ENCODE measurements at places on chromosomes 1 and 21.

- DNase-seq, result no peak
Measured at GRCh38 chr1:235495551-235495950, 8.7 kb downstream of the B3GALNT2 start.

- no peak for DNase-seq
Measured at GRCh38 chr1:192817246-192817645, 8.4 kb downstream of the RGS2 start.

DNA sequence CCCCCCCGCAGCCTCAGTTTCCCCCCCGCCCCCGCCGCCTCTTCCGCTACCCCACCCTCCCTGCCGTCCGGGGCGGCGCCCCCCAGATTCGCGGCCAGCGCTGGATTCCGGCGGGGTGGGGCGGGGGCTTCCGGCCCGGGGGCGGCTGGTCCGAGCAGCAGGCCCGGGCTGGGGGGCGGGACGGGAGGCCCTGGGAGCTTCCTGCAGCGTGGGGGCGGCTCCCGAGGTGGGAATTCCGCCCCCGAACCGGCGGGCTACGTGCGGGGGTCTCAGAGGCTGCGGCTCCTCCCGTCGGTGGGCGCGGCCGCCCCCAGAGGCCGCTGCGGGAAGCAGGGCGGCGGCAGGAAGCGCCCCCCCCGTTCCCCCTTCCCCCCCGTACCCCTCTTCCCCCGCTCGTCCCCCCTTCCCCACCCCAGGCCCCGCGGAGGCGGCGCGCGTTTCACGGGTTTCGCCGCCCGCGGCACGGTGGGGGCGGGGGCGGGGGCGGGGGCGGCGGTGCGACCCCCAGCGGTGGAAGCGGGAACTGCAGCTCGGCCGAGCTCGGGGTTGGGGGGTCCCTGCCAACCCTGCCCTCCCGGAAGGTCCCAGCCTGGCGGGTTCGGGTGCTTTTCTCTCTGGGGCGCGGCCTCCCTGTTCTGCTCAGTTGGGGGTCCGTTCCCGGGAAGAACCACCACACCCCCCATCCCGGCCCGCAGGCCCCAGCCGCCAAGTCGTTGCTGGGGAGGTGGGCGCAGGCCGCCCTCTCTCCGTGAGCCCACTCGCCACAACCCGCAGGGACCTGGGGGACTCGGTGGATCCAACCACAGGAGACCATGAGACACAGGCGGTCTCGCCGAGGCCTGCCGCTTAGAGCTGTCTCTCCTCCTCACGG is 76.3 kb downstream of the MORN1 start:
- peak; percentile 52 for DNase-seq

DNA sequence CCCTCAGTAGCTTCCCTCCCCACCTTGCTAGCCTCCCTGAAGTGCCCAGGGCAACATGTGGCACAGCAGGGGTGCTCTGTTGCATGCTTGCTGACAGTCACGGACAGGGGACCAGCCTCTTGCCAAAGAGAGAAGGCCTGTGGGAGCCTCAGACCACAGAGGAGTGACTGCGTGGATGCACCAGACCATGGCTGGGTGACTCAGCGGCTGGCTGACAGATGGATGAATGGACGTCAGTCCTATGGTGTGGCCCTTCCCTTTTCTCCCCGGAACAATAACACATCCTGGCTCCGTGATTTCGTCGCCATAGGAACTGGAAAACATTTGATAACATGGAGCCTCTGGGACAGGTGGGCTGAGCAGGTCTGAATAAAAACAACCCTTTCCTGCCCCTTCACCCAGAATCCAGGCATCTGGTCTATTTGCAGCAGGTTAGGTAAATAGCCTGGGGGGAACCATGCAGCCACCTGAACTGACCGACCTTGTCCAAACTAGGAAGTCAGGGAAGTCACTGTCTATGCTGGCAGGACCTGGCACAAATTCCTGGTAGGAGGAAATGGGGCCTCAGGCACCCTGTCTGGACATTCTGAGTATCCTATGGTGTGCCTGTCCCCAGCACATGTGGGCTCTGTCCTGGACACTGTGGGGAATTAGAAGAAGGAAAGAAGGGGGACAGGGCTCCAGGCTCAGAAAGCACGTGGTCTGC is 53.3 kb downstream of the NENF start:
- DNase-seq, result peak; percentile 61

DNA sequence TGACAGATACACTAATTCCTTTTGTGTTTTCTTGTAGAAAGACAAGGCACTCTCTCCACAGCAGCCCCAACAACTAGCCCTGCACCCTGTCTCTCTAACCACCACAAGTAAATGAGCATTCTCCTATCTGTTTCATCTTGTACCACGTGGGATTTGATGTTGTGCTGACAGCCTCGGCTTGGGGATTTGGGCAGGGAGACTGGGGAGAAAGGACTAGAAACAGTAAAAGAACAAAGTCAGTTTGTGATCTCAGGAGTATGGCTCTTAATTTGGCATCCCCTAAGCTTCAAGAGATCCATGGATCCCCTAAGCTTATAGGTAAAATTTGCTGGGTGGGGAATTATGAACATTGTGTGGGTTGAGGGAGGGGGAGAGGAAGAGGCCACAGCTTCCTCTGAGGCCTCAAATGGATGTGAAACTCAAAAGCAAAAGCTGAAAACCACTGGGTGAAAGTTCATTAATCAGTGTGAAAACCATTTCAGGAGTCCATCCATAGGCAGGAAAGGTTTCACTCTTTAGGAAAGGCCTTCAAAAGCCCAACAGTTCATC is 3.1 kb downstream of the C1orf162 start:
- DNase-seq, result no peak

DNA sequence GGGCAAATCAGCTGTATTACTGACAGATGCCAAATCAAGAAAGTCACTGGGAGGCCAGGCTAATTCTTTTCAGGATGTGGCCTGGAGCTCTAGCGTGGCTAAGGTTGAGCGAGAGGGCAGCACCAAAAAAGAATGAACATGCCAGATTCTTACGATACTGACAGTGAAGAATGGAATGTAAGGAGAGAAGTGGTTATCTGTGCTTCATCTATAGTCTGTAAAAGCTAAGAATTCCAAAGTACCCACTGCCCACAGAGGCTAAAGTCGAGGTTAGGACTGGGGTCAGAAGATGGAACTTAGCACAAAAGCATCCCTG is 32.7 kb downstream of the TFAP2E start:
- no peak for DNase-seq

DNA sequence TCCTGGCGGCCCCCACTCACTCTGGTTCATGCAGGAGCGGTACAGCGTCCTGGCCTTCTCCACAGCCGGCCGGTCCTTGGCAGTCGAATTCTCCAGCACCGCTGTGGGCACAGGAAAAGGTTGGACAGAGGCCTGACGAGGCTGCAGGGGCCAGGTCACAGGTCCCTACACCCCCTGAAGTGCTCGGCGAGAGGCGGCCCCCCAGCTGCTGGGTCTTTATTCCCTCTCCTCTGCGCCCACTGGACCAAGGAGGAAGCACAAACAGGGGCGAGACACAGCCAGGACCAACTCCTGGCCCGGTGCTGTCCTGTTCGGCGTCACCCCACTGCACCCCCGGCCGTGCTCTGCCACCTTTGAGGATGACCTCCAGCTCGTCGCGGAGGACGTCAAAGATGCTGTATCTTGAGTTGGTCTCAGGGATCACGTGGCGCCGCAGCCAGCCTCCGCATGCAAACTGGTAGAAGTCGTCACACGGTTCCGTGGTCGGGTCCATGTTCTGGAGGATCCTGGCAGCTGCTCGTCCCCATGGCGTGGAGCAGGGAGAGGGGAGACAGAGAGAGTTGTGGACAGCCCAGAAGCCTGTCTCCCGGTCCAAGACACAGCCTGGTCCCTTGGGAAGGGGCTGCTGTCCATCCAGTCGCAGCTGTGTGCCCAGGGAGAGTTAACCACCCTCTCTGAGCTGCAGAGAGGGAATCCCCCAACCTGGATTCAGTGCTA is 22.9 kb downstream of the PRXL2B start:
- no peak for DNase-seq

GRCh38 chr1:224745394-224745793 is 129.3 kb downstream of the CNIH3 start:
- DNase-seq, result no peak

DNA sequence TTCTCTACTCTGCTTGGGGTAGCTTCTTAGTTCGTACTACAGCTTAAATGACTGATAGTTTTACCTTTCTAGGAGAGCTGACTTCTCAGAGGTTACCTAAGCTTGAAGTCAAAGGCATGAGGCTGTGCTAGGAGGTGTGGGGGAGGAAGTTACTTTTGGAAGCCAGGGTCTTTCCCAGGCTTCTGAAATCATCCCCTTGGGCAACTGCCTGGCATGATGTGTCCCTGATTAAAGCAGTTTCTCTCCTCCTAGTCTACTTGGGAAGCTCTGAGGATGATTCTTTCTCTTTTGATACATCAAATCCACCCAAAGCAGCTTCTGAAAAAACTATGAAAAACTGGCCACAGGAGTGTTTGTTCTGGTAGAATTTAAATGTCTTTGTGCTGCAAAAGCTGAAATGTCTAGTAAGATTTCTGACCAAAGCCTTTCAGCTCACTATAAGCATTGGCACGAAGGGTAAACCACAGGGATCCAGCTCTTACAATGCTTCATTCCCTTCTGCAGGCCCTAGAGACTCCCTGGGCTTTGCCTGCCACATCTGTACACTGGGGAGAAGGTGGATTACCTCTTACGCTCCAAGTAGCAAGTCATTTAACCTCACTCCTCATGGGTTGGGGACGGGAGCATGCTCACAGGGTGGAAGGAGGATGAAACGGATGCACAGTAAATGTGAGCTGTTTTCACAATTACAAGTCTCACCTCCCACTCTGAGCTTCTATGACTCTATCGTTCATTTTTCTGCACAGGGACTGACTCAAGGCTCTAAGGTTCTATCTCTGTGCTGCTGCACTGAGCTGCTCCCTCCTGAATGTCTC is 59.6 kb downstream of the RUNX1 start:
- DNase-seq, result no peak

DNA sequence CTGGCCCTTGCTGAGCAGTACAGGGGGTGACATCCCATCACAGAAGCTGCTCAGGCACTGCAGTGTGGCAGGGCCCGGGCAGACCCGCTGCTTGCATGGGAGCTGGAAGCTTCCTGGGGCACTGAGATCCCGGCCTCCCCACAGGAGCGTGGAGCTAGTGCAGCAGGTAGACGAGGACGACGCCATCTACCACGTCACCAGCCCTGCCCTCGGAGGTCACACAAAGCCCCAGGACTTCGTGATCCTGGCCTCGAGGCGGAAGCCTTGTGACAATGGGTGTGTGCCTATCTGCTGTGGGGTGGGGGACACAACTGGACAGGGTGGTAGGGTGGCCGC is 16.4 kb downstream of the FAM151A start:
- DNase-seq, result no peak

DNA sequence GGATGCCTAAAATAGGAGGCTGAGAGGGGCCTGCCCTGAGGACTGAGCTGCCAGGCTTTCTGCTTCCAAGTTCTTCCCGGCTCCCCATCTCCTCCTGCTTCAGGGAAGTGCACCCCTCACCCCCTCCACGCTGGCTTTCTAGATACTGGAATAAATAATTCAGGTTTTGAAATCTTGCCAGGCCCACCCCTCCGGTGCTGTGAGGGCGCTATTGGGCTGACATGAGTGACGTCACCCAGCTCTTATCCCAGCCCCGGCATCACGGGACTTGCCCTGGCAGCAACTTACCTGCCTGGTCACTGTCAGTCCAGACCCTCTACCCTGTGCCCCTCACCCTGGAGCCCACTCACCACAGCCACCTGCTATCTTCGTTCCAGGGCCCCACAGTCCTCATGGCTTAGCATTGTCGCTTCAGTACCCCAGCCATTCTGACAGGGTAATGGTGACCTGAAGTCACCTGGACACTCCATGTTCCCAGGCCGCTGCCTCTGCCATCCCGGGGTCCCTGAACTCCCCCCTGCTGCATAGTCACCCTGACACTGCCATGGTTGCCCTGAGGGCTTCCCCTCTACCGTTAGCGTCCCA is 819 bp upstream of the GPR3 start:
- DNase-seq, result peak; percentile 84

DNA sequence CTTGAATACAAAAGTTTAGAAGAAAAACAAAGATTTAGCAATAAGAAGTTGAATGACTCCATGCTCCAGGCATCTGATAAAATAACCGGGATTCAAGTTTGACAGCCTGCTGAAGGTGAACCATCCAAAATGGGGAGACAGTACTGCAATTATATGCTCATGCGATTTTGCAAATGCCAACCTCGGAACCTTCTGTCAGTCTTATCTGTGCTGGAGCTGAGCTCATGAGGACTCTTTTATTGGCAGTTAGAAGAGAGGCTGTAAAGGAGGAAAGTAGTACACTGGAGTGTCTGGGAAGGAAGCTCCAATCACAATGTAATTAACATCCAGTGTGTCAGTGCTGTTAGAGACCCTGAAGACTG is 170.0 kb downstream of the GALNT2 start:
- no peak for DNase-seq

DNA sequence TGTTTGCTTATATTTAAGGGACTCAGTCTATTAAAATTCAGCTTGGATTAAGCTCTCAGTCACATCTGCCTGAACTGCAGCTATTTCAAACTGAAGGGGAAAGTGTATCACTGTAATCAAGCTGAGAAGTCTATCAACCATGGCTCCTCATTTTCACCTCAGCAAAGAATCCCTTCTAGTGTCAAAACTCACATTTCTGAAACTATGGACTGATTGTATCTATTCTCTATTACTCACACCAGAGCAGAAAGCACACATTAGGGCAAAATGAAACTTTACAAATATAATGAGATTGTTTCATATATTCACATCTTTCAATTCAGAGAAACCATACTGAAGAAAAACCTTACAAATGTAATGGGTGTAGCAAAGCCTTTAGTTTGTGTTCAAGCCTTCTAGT is 14.6 kb upstream of the C1orf146 start:
- DNase-seq, result no peak

DNA sequence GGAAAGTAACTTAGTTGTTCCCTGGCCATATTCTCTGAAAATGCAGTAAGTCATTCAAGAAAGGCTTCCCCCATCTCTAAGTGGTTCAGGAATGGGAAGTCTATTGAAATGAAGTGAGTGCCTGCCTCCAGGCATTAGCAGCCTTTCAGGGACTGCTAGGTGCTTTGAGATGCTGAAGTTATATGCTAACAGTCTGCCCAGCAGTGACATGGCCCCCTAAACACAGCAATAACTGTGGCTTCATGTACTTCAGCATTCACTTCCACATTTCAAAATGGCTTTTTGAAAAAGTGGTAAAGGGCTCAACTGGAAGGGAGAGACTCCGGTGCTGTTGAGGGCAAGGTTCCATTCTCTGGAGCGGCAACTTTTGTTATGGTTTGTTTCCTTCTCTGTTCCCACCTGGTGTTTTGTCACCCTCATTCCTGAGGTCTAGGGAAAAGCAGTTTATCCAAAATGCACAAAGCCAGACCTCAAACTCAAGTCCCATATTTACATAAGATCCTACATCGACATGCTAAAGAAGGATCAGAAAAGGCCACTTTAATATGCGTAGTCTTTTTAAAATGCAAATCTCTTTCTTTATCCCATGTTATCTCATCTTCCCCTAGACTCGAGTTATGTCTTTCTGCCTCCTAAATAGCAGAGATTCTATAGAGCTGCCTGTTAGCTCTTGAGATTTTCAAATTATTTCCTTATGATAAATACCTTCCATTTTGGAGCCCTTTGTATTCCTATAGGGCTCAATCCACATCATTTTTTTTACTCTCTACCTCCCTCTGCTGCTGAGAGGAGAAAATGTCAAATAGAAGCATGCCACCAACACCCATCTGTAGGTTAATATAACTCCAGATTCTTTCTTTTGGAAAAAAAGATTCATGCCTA is 34.2 kb upstream of the LRRC8C start:
- DNase-seq, result peak; percentile 56
